ENCODE measurements at places on chromosomes 1 and 21. TPM values are rescaled to one million over a fixed set of nuclear protein-coding genes. Genes with fewer than 3 reads are reported as not detected.

FAAH gene
- 0.64 TPM for total RNA-seq

SLC5A3 gene
- total RNA-seq, result 11.4 TPM

NTNG1 gene
- total RNA-seq, result 4.4 TPM

HTR6 gene
- total RNA-seq, result not detected

OR2T35 gene
- not detected for total RNA-seq

CFHR4 gene
- not detected for total RNA-seq

SPRR2A gene
- not detected for total RNA-seq

TIAM1 gene
- 9.4 TPM for total RNA-seq

PRDM2 gene
- 5.1 TPM for total RNA-seq

ATP1A4 gene
- total RNA-seq, result not detected

S100A3 gene
- 5.3 TPM for total RNA-seq

MFN2 gene
- total RNA-seq, result 38.4 TPM

MAN1C1 gene
- total RNA-seq, result 0.95 TPM

COL9A2 gene
- 0.85 TPM for total RNA-seq

RIMKLA gene
- total RNA-seq, result 1.0 TPM

CYP4Z1 gene
- not detected for total RNA-seq

FCRLB gene
- total RNA-seq, result 0.51 TPM

OR2L3 gene
- total RNA-seq, result not detected

PKP1 gene
- not detected for total RNA-seq

CR1L gene
- total RNA-seq, result not detected

SEMA6C gene
- total RNA-seq, result 1.1 TPM

FAM167B gene
- total RNA-seq, result 0.56 TPM

MAP1LC3C gene
- 0.08 TPM for total RNA-seq

GJB4 gene
- not detected for total RNA-seq

KCNH1 gene
- total RNA-seq, result 0.97 TPM

TLR5 gene
- not detected for total RNA-seq

PPM1J gene
- total RNA-seq, result 0.10 TPM

ANKRD65 gene
- total RNA-seq, result not detected

C1QC gene
- not detected for total RNA-seq

B4GALT2 gene
- 87.5 TPM for total RNA-seq

SAMSN1 gene
- total RNA-seq, result 0.58 TPM

GJA5 gene
- 0.41 TPM for total RNA-seq

TNFSF18 gene
- 0.29 TPM for total RNA-seq

GSTM1 gene
- total RNA-seq, result not detected

CELA2B gene
- total RNA-seq, result not detected

RUNX1 gene
- 4.9 TPM for total RNA-seq

TFF3 gene
- not detected for total RNA-seq

GCSAML gene
- 0.29 TPM for total RNA-seq

OR2M3 gene
- 0.04 TPM for total RNA-seq

ASPM gene
- total RNA-seq, result 18.2 TPM

ERVH48-1 gene
- total RNA-seq, result not detected

PARK7 gene
- 237 TPM for total RNA-seq

PRRX1 gene
- total RNA-seq, result 0.10 TPM

RUSC1 gene
- 27.5 TPM for total RNA-seq

NUAK2 gene
- 0.92 TPM for total RNA-seq
